KG1 (cell line): ENCODE measurements at places on chromosomes 6 and 20.

- no peak for DNase-seq
These were observed 45.8 kb upstream of the PNRC1 start for GRCh38 chr6:89034586-89035251.

- peak; percentile 36 for DNase-seq
These were observed 858 bp downstream of the FAM83D start for GRCh38 chr20:38926934-38927616.

DNA sequence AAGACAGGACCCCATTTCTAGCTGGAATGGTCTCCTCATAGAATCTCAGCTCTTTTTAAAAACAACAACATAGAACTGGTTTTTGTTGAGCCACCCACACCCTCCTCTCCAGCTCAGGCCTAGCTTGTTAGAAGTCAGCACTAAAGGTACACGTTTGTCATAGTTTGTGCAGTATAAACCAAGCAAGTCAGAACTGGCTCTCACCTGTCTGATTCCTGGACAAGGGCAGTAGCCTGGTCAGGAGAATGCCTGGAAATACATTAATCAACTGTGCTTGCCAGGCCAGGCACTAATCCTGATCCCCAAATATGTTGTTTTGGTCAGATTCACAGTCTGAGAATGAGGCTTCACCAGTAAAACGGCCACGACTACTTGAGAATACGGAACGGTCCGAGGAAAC is 296.7 kb downstream of the ZFAND3 start:
- DNase-seq: no peak

DNA sequence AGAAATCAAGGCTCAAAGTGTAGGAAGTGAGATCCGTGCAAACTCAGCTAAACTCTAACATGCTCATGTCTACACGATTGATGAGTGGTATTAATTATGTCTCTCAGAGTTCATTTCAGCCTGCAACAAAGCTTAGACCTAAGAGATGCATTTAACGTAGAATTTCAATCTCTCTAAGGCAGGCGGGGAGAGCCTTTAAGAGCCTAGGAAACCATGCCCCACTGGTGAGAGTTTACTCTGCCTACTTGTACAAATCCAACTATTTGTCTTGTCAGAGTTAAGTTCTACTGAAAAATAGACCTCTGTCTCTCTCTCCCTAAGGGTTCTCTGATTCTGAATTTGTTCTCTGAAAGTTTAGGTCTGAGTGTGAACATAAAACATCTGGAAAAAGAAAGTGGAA is 100.9 kb downstream of the SPTLC3 start:
- DNase-seq: no peak

DNA sequence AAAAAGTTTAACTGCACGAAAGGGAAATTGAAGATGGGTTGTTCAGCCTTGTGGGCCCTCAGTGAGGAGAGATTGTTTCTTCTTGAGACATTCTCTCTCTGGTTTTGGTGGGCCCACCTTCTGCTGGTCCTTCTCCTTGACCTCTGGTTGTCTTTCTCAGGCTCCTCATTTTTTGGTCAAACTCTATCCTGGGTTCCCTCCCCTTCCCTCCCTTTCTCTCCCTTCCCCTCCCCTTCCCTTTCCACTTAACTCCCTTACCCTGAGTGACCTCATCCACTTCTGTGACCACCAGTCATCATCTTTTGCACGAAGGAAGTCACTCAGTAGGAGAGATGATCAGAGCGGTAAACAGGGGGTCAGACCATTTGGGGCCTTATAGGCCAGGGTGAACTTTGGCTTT is 71.5 kb upstream of the RALY start:
- no peak for DNase-seq

GRCh38 chr6:11413728-11414127 is 123.8 kb upstream of the TMEM170B start:
- no peak for DNase-seq

- no peak for DNase-seq
These were observed 128.6 kb upstream of the BACH2 start for GRCh38 chr6:90425161-90425641.

DNA sequence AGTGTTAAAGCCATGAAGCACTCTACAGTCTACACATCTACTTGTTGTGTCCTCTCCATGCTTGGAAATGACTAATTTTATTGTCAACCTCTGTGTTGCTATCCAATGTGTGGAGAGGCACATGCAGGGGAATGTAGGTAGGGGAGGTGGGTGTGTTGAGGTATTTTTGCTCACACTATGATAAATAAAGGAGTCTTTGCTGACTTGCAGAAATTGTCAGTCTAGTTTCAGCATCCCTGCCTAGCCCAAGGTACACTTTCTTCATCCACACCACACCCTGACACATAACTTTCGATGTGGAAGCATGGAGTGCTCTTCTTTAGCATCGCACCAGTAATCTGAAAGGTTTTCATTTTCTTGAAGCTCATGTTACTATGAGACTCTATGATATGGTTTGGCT is 264.0 kb downstream of the TRDN start:
- DNase-seq: no peak

DNA sequence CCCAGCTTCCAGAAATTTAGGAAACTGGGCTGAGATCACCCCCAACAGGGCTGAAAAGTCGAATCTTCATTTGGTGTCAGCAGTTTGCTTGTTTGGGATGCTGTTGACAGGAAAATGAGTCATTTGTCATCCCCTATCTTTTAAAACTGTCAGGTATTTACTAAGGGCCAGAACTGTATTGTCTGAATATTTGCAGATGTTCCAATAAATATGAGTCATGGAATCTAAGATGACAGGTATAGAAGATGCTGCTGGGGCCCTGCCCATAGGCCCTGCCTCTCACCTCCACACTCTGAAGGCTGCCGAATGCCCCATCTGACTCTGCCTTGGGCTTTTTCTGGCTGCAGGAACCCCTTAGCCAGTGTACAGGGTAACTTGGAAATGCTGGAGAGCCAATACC is 3.9 kb downstream of the ETV7 start:
- DNase-seq: no peak

DNA sequence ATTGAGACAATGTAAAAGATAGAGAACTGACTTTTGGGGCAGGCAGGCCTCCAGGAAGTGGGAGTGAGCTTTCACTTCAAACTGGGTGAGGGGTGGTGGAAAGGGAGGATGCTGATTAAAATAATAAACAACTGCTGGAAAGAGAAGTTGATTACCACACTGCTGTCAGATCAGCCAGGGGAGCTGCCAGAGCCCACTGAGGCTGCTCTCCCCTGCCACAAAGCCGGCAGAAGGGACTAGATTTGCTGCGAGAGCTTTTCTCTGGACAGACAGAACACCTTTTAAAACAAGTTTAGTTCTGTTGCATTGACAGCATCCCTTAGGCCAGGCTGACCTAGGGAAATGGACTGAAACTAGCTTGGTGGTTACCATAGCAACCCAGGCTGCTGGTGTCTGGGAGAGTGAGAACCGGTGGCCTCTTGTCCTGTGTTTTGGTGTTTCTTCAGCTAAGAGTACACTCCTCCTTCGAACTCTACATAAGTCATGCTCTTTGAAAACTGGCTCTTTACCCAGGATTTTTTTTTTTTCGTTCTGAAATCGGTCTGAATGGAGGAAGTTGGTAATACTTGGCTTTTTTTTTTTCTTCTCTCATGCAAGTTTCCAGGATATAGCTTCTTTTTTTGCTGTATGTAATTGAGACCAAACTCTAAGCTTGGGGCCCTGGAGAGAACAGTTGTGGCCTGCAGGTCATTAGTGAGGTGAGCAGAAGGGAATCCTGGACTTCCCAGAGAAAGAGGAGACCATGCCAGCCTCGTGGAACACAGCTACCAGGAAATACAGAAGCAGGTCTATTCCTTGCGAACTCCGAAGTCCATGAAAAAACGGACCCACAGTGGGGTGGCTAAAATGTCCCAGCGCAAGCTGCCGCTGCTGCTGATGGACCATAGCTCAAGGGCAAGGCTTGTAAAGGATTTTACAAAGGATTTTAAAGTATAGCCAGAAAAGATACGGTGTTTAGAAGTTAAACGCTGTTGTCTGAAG is 374.4 kb downstream of the UTRN start:
- no peak for DNase-seq

GRCh38 chr6:37745748-37746147 is 48.1 kb upstream of the MDGA1 start:
- DNase-seq: no peak

GRCh38 chr6:38871741-38872568 is 156.8 kb downstream of the DNAH8 start:
- DNase-seq: peak; percentile 44

DNA sequence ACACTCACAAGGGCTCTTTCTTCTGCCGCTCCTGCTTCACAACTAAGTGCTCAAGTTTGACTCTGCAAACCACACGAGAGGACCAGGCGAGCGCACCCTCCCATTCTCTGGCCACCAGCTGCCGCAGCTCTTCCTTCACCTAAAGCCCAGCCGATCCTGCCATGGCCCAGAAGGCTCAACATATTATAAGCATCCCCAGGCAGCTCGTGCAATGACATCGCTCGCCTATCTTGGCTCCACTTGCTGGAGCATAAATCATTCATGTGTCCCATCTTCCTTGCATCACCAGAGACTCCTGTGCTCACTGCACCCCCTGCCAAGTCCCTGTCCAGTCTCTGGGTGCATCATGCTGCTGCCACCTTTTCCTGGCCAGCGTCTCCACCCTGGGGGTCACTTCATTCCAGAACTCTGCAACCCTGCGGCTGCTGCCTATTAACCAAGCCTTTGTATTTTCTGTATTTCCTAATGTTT is 59.0 kb downstream of the PSMG4 start:
- no peak for DNase-seq

- no peak for DNase-seq
These were observed 45.1 kb downstream of the RAMACL start for GRCh38 chr6:166541366-166541765.

DNA sequence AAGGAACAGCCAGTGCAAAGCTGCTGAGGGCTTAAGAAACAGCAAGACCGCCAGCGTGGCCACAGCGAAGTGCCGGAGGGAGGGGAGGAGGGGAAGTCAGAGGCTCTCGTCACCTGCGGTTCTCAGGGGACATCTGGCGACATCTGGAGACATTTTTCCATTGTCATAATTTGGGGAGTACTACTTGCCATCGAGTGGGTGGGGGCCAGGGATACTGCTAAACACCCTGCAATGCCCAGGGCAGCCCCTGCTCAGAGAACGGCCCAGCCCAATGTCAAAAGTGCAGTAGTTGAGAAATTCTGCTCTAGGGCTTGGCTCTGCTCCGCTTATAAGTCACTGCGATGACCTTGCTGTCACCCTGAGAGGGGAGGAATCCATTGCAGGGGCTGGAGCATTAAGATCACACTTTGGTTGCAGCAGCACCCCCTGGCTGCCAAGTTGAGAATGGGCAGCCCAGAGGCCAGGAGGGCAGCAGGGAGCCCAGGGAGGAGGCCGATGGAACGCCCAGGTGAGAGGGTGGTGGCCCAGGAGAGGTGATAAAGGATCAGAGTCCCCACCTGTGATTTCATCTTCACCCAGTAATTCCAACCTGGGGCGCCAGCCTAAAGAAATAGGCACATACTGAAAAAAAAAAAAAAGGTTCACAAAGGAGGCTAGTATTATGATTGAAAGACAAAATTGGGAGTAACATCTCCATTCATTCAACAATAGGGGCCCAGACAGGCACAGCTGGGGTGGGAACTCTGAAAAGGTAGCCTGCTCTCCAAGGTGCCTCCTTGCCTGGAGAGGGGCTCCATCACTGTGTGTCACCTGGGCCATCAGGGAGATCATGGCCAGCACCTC is 218.2 kb downstream of the BMP7 start:
- no peak for DNase-seq

GRCh38 chr6:15870333-15871043 is 207.7 kb upstream of the DTNBP1 start:
- DNase-seq: no peak

DNA sequence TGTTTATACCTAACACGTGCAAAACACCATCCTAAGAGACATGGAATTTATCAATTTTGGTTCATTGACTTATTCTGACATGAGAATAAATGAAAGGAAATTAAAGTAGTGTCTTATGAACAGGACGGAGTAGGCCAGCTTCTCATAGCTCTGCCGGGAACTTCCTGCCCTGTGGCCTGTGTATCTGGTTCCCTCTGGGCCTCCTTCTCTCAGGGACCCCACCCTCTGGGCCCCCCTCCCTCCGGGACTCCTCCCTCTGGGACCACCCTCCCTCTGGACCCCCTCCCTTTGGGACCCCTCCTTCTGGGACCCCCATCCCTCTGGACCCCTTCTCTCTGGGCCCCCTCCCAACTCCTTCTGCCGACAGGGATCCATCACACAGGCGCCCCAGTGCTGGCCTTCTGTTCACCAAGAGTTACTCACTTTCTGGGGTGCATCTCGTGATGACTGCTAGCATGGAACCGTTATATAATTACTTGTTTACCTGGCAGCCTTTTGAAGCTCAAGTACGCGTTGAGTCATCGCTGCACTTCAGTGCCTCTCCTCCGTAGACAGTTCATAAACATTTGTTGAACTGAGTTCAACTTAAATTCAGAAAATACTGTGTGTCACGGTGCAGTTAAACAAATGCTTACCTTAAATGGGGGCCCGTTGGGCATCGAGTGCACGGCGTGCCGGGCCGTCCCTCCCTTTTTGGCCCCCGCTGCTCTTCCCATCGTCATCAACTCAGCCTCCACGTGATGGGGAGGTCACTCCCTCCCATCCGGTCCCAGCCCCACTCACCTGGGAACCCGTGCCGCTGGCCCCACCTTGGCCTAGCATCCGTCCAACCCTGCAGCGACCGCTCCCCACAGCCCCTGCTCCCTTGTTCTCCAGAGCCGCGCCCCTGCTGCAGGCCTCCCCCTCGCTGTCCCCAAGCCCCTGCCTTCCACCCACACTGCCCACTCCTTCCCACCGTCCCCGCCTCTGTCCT is 8.1 kb downstream of the CCR6 start:
- DNase-seq: no peak

GRCh38 chr6:30997301-30997700 is 13.0 kb upstream of the MUC22 start:
- DNase-seq: no peak

DNA sequence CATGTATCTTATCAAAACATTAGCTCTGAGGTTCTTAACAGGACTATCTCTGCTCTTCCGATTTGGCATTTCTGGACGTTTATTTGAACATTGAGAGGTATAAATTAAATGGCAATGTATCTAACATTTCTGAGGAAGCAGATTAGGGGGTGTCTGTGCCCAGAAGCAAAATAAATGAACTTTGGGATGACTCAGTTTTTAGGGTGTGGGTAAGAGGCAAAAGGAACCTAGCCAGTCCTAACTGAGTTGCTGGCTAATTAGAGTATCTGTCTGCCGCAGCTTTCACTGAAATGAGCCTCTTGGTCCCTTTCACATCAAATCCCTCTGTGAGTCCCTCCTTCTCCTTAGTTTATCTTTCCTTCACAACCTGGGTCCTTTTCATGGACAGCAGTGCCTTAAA is 1.1 kb downstream of the RNF144B start:
- no peak for DNase-seq
